ENCODE measurements at places on chromosomes 11 and 22. TPM values are rescaled to one million over a fixed set of nuclear protein-coding genes. Genes with fewer than 3 reads are reported as not detected.

Gene IGSF9B
- 2.2 TPM for total RNA-seq

Gene NPTXR
- total RNA-seq: 7.8 TPM

Gene OR8A1
- total RNA-seq: not detected

Gene RAB3IL1
- 11.8 TPM for total RNA-seq

Gene SYT9
- 0.07 TPM for total RNA-seq

Gene OSM
- not detected for total RNA-seq
